ENCODE measurements at places on chromosomes 3 and 15.

DNA sequence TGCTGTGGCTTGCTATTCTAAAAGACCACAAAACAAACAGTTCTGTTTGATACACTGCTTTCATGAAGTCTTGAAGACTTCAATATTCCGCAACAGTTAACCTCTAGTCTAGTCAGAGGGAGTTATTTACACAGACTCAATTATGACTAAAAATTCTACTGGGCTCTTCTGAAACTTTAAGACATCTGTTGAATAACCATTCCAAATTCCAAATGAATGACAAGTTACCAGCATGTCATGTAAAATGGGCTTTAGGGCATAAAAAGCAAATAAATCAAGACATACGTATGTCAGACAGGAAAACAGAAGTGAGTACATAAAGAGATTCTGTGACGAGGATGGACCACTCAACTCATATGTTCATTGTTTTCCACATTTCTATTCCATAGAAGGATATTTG lies 93.9 kb downstream of the PLOD2 start:
- no peak for DNase-seq

DNA sequence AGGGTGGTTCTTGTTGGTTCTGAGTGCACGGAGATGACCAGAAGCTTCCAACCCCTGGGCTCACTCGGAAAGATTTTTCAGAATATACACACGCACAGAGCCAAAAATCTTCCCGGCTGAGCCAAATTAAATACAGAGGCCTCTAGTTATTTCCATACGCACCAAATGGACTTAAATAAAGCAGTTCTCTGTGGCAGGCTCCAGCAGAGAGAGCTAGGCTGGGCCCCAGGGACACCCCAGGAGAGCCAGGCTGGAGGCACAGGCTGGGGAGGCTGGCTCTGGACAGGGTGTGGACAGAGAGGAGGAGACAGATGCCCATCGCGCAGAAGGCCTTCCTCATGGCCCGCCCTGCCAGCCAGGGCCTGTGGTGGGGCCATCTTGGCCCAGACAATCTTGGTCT lies 115.9 kb downstream of the IQSEC1 start:
- no peak for DNase-seq

GRCh38 chr15:53586799-53587198 lies 172.7 kb downstream of the WDR72 start:
- DNase-seq, result peak; percentile 27

DNA sequence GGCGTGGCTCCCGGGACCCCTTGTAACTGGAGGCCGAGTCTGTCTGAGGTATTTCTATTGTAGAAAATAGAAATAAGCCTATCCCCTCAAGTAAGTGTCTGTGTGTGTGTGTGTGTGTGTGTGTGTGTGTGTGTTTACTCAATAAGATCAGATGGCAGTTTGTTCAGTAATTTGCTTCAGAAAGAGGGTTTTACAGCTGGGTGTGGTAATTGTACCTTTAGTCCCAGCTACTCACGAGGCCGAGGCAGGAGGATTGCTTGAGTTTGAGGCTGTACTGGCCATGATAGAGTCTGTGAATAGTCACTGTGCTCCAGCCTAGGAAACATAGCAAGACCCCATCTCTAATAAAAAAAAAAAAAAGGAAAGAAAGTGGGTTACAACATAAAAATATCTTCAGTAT lies 8.7 kb downstream of the SPINT1 start:
- no peak for DNase-seq

- DNase-seq, result no peak
These were observed 241.8 kb downstream of the TBC1D5 start for GRCh38 chr3:17500618-17501017.

- peak; percentile 94 for DNase-seq
These were observed 21.8 kb downstream of the IGDCC4 start for GRCh38 chr15:65400760-65401610.

DNA sequence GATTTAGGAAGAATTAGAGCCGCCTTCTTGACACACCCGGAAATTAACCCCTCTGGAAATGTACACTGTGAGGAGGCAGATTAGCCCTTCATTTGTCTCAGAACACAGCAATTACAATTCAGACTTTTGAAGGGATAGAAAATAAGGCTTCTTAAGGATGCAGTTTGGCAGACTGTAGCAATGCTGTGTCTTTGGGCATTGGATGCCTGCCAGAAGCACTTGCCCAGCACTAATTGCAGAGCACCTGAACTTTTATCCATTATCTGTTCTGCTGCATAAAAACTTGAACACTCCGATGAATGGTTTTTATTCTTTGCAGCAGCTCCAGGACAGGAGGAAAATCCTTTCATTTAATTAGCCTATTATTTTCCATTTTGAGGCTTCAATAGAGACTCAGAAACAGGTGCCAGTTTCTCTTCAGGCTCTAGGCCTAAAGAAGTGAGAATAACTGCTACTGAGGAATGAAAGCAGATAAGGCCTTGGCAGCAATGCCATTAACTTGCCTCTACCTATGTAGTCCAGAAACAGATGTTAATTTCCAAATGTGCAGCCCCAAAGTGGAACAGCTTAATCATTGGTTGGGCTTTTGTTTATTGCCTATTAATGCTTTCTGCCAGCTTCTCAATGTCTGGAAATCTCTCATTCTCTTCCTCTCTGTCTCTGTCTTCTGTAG lies 418.5 kb downstream of the NSUN3 start:
- DNase-seq, result no peak

Measured in lung (tissue), 17 donors.